Cardiac atrium fibroblast (primary cell): ENCODE measurements at places on chromosomes 16 and 17. TPM values are rescaled to one million over a fixed set of nuclear protein-coding genes. Genes with fewer than 3 reads are reported as not detected.

Gene KRTAP4-4
- not detected in 2 replicates for total RNA-seq

Gene SPECC1
- 10.5 and 11.4 TPM in 2 replicates for total RNA-seq

Gene SRCIN1
- total RNA-seq, result not detected in 2 replicates

Gene HSD17B1
- 2.1 and 6.0 TPM in 2 replicates for total RNA-seq

Gene C16orf54
- not detected in 2 replicates for total RNA-seq

Gene DEXI
- 67.2 and 84.2 TPM in 2 replicates for total RNA-seq

Gene NLE1
- 7.8 and 9.6 TPM in 2 replicates for total RNA-seq

Gene ACSM5
- total RNA-seq, result 6.3 and 6.9 TPM in 2 replicates
